Caki2 (cell line): ENCODE measurements at places on chromosomes 1 and 21. TPM values are rescaled to one million over a fixed set of nuclear protein-coding genes. Genes with fewer than 3 reads are reported as not detected.

KRTAP21-2 gene
- not detected in 2 replicates for total RNA-seq

KCNJ9 gene
- total RNA-seq = not detected in 2 replicates

SPATA1 gene
- not detected in 2 replicates for total RNA-seq

PTAFR gene
- 0.07 and 0.55 TPM in 2 replicates for total RNA-seq

WDR64 gene
- total RNA-seq = not detected in 2 replicates

RNPEP gene
- total RNA-seq = 139 and 146 TPM in 2 replicates

CAPN8 gene
- 0.14 TPM in 1 of 2 replicates, not detected in the other for total RNA-seq

CLDN17 gene
- not detected in 2 replicates for total RNA-seq

GPR3 gene
- 1.7 TPM in 1 of 2 replicates, not detected in the other for total RNA-seq

PLEKHG5 gene
- total RNA-seq = 3.3 and 4.9 TPM in 2 replicates

UCK2 gene
- total RNA-seq = 84.3 and 109 TPM in 2 replicates

CCDC24 gene
- 24.9 and 31.2 TPM in 2 replicates for total RNA-seq

TAS1R2 gene
- not detected in 2 replicates for total RNA-seq

GJC2 gene
- 0.10 TPM in 1 of 2 replicates, not detected in the other for total RNA-seq

LCE3D gene
- not detected in 2 replicates for total RNA-seq

TNFRSF9 gene
- total RNA-seq = 0.35 and 0.41 TPM in 2 replicates

BRDT gene
- total RNA-seq = not detected in 2 replicates

LDLRAD1 gene
- total RNA-seq = not detected in 2 replicates

FAM72C gene
- 2.3 and 6.8 TPM in 2 replicates for total RNA-seq

C1orf116 gene
- 1.7 TPM in 2 replicates for total RNA-seq

RRP1B gene
- 23.5 and 28.8 TPM in 2 replicates for total RNA-seq

SPOCD1 gene
- total RNA-seq = 0.93 and 4.4 TPM in 2 replicates

SCAMP3 gene
- total RNA-seq = 52.5 and 77.8 TPM in 2 replicates

CHD1L gene
- 37.3 and 40.0 TPM in 2 replicates for total RNA-seq

OR14A2 gene
- total RNA-seq = not detected in 2 replicates

RUNX3 gene
- not detected in 2 replicates for total RNA-seq

VTCN1 gene
- 1.3 TPM in 1 of 2 replicates, not detected in the other for total RNA-seq

JAM2 gene
- total RNA-seq = not detected in 2 replicates

C1QTNF12 gene
- total RNA-seq = not detected in 2 replicates

TAS1R1 gene
- not detected in 2 replicates for total RNA-seq

CTH gene
- 1.7 and 3.6 TPM in 2 replicates for total RNA-seq

PRKCZ gene
- total RNA-seq = 36.2 and 60.4 TPM in 2 replicates

BEND5 gene
- 0.07 TPM in 1 of 2 replicates, not detected in the other for total RNA-seq

RAP1GAP gene
- 23.7 and 40.1 TPM in 2 replicates for total RNA-seq

ADAMTSL4 gene
- total RNA-seq = 1.6 and 2.7 TPM in 2 replicates

HMGN1 gene
- 412 and 479 TPM in 2 replicates for total RNA-seq

TRIM17 gene
- not detected in 2 replicates for total RNA-seq

ACOT11 gene
- 3.9 and 6.3 TPM in 2 replicates for total RNA-seq

C8B gene
- total RNA-seq = not detected in 2 replicates

RASSF5 gene
- total RNA-seq = 0.09 and 0.47 TPM in 2 replicates

PTCH2 gene
- not detected in 2 replicates for total RNA-seq

WNT2B gene
- total RNA-seq = 0.23 and 0.37 TPM in 2 replicates

S100A7A gene
- total RNA-seq = not detected in 2 replicates
